Right renal cortex interstitium (tissue), 3 donors: ENCODE measurements at places on chromosomes 1 and 21.

DNA sequence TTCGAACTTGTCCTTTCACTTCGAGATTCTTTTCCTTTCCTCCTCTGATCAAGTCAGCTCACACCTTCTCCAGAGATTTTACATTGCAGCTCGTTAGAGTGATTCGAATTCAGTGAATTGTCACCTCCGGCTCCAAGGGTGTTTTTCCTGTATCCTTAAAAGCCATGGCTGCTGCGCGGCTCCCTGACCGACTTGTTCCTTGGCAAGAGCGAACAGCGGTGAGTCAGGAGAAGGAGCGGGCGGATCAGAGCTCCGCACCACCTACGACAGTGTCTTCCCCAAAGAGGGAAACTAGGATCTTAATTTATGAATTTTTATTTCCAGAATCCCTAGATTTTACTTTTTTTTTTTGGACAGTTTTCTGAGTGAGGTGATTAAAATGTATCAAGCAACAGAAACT lies 204.4 kb upstream of the ADGRL2 start:
- no peak for DNase-seq

GRCh38 chr1:167926486-167926997 lies 9.9 kb upstream of the DCAF6 start:
- DNase-seq = no peak

- no peak for DNase-seq
Measured at GRCh38 chr1:225368036-225368552, 59.7 kb downstream of the LBR start.

GRCh38 chr1:185676969-185677368 lies 57.2 kb upstream of the HMCN1 start:
- no peak for DNase-seq

DNA sequence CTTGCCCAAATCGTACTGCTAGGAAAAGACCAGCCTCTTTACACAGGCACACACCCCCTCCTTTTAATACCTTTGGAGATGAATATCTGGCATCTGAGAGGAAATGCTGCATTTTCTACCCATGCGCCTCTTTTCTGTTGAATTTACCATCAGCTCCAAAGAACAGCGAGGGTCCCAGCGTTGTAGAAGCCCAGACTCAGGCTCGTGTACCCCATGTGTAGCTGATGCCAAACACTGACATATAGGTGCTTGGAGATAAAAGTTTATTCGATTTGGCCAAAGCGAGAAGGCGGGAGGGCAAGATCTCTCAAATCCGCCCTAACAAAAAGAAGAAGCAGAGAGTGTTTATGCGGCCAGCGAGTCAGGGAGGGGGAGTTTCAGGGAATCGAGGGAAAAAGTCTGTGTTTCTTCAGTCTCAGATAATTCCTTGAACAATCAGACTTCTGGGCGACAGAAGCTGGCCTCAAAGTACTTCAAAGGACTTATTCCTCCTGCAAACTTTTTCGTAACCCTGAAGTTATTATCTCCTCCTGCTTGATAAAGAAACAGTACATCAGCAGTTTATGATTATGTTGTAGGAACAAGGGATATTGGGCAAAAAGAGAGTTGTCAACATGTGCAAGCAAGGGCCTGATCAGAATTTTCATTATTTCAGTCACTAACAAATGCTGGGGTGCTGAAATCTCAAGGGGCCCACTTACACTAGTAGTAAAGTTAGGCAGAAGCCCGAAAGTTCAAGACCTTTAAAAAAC lies 642 bp upstream of the CREG1 start:
- no peak for DNase-seq

DNA sequence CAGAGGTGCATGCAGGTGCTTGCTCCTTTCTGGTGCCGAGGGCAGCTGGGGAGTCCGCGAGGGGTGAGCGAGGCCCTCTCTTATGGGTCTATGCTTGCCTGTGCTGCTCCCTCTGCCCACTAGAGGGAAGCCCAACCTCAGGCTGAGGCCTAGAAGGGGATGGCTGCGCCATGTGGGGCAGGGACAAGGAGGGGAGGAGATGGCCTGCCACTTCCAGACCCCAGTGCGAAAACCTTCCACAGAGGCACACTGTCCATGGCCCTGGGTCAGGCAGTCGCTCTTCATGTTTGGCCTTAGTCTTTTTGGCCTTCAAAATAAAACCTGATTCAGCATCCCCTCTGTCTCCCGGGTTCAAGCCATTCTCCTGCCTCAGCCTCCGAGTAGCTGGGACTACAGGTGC lies 14.0 kb downstream of the RHBG start:
- no peak for DNase-seq

GRCh38 chr1:116753312-116753711 lies 918 bp upstream of the CD2 start:
- DNase-seq = no peak

DNA sequence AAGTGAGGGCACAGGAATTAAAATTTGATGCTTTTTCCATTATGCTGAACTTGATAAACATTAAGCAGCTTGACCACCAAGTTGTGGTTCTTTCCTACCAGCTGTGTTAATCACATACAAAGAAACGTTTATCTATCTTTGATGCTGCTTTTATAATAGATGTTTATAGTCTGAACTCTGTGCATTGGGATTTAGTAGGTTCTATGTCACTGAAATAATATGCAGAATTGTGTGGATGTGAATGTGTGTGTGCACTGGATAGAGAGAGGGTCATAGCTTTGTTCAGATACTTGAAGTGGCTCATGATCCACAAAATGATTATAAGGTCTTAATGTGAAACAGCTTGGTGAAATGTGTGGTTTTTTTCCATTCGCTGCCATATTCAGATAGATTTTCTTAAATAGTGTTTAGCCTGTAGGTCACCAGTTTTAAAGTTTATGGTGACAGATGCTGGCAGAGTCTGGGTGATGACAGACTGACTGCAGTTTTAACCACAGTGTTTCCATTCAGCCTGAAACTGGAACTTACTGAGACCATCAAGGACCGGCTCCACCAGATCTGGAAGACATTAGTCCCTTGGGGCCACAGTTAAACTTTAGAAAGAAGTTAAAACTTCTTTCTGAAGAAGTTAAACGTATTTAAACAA lies 10.2 kb downstream of the DDI2 start:
- DNase-seq = no peak

GRCh38 chr1:151887028-151887427 lies 22.3 kb downstream of the THEM4 start:
- DNase-seq = no peak
